CD4-positive, CD25-positive, alpha-beta regulatory T cell (primary cell): ENCODE measurements at places on chromosomes 6 and 20. TPM values are rescaled to one million over a fixed set of nuclear protein-coding genes. Genes with fewer than 3 reads are reported as not detected.

DNA sequence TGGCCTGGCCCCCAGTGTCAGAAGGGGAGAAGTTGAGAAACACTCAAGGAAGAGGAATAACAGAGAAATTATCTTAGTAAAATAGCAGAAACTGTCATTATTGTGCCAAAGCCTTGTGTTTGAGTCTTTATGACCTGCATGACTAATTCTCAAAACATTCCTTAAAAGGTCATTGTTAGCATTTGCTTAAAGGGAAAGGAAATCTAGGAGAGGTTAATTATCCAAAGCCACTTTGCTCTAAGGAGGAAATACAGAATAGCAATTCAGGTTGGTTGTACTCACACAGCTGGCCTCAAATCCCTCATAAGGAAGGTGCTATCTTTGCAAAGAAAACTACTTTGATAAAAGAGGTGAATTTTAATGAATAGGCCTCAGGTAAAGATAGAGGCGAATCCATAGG is 516.7 kb downstream of the CBLN4 start:
- no peak for DNase-seq

DNA sequence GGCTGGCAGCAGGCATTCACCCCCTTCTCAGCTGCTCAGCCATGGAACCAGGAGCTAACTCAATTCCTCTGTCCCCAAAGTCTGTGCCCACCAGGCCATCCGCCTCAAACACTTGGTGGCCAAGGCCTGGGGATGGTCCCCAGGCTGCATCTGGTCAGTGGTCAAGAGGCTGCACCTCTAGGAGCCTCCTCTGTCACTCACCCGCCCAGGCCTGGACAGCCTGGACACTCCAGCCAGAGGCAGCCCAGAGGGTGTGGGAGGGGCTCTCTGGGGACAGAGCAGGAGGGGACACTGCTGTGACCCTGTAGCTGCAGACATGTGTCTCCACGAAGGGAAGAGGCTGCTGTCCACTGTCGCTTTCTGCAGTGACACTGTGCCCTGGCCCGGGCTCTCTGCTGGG is 416.6 kb upstream of the SULF2 start:
- DNase-seq, result no peak

DNA sequence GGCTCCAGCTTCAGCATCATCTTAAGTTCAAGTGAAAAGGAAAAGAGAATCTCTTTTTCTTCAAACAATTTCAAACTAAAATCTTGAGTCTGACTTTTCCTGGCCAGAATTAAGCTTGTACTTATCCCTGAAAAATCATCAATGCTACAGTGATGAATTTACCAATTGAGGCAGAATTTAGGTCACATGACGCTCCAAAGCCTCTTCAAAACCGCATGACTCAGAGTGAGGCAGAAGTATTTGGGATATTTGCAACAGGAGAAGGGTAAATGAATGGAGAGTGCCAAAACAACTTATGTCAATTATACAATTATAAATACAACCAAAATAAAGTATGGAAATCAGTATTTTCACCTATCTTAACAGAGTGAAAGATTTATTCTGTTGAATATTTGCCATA is 515.5 kb downstream of the COL12A1 start:
- DNase-seq, result no peak

Gene FAM162B
- not detected for total RNA-seq

Gene TCP11
- total RNA-seq, result not detected

GRCh38 chr6:105785066-105785811 is 300.9 kb upstream of the PRDM1 start:
- DNase-seq, result no peak

DNA sequence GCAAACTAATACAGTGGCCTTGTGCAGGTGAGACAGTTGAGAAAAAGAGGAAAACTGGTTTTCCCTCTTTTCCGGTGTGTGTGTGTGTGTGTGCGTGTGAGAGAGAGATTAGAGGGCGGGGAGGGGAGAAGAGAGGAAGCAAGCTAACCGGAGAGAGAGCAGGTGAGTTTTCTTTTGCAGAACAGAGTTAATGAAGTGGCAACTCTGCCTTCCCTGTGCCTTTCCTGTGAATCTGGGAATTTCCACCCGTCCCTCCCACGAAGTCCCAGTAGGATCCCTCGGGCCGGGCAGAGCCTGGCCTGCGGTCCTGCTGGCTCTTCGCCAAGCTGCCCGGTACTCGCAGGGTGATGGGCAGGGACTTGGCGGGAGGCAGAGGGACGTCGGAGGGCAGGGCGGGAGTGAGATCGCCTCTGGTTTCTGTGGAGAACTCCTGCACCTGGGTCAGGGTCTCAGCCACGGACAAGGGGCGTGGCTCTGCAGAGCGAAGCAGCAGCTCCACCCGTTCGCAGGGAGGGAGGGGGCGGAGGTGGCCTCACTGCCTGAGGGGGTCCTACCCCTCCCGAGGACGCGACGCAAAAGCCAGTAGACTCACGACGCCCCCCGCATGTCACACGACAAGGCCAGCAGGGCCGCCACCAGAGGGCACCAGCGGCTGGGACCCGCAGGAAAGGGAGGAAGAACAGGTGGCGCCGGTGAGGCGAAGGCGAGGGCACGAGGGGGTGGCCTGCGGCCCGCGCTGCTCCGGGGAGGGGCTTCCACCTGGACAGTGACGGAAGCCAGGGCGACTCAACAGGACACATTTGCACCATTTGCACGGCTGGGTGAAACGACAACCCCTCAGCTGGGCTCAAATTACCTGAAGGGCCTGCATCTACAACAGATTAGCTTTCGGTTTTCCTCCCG is 51.2 kb upstream of the RNF182 start:
- peak; percentile 61 for DNase-seq

DNA sequence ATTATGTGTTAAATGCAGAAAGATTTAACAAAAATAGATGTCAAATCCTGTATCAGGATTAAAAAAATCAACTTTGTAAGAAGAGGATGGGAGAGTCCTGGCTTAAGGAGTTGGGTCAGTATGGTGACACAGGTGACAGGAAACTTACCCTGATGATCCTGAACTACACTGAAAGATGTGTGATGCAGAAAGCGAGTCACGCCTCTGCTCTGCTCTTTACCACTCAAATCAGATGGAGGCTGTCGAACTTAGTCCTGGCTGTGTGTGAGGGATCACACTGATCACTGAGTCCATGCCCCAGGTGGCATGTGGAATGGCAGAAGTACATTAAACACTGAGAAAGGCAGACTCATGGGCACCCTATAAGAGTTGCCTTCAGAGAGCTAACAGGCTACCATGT is 92.9 kb downstream of the GJA10 start:
- DNase-seq, result no peak

Gene FHL5
- not detected for total RNA-seq

DNA sequence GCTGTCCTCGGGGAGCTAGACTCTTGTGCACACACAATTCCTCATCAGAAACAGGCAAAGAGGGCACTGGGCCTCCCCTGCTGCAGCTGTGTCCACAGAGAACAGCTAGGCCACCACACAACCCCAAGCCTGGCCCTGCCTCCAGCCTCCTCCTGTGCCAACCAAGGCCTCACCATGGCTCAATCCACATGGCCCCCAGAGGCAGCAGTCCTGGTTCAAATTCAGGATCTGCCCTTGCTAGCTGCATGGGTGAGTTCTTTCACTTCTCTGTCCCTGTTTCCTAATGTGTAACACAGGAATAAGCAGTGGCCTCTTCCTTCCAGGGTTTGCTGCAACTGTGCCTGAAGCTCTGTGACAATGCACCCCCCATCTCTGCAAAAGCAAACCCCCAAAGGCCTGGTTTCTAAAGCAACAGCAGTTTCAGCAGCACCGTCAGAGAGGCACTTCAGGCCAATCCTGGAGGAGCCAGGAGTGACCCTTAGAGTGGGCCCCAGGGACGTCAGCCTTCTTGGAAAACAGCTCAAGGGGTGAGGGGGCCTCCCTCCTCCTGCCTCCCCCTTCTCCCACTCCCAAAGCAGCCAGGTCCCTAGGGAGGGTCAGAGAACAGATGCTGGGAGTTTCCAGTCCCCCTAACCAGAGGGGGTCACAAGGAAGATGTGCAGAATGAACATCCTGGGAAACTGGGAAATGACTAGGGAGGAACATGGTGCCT is 2.2 kb downstream of the ADISSP start:
- no peak for DNase-seq
